ENCODE measurements at places on chromosomes 1 and 21. TPM values are rescaled to one million over a fixed set of nuclear protein-coding genes. Genes with fewer than 3 reads are reported as not detected.

- no peak overlapping the region for H3K4me3 ChIP-seq
- no peaks in the 10 kb centered on the region for H3K36me3 ChIP-seq
- no peak overlapping the region for H3K27ac ChIP-seq
- H3K4me1 ChIP-seq = no peaks in the 10 kb centered on the region
- peaks cover 65% of the 10 kb centered on the region for H3K27me3 ChIP-seq
- no peak for DNase-seq
Observed at GRCh38 chr1:37719572-37720195, 27.4 kb downstream of the CDCA8 start.

GRCh38 chr1:41296506-41296905 is 54.4 kb upstream of the SCMH1 start:
- DNase-seq = no peak
- H3K36me3 ChIP-seq = no peaks in the 10 kb centered on the region
- peaks cover 4% of the 10 kb centered on the region for H3K4me1 ChIP-seq
- H3K27me3 ChIP-seq = peaks cover 2% of the 10 kb centered on the region

DNA sequence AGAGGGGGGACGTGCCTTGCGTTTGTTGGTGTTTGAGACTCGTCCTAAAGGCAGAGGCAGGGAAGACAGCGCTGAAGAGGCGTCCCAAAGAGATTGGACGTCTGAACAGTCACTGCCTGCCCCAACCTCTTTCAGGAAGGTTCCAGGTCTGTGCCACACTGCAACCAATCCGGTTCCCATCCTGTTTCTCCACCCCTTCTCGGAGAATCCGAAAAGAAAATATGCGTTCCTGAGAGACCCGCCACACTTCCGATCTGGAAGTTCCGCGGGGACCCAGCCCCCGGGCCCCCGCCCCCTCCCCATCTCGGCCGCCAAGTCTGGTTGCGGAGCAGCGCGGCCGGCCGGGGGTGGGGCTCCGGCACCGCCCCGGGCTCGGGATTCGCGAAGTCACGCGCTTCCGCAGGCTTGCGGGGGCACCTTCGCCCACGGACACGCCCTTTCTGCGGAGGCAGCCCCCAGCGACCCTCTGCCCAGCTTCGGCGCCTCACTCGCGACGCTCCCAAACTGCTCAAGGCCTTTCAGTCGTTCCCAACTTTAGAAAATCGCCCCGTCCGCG is 124.5 kb upstream of the DPYD start:
- H3K27ac ChIP-seq = no peak overlapping the region
- H3K4me1 ChIP-seq = peaks cover 31% of the 10 kb centered on the region
- H3K36me3 ChIP-seq = no peaks in the 10 kb centered on the region
- H3K27me3 ChIP-seq = peaks cover 94% of the 10 kb centered on the region
- peak overlapping the region; percentile 65 for H3K4me3 ChIP-seq

Gene GPR37L1
- 0.05 TPM for total RNA-seq

- peak overlapping the region; percentile 69 for H3K27ac ChIP-seq
- peaks cover 27% of the 10 kb centered on the region for H3K4me1 ChIP-seq
- peaks cover 6% of the 10 kb centered on the region for H3K36me3 ChIP-seq
- H3K27me3 ChIP-seq = no peaks in the 10 kb centered on the region
- H3K4me3 ChIP-seq = no peak overlapping the region
Observed at GRCh38 chr1:43834280-43835081, 99.1 kb upstream of the ARTN start.

- no peak for DNase-seq
- H3K36me3 ChIP-seq = no peaks in the 10 kb centered on the region
- H3K27me3 ChIP-seq = no peaks in the 10 kb centered on the region
- H3K27ac ChIP-seq = no peak overlapping the region
- H3K4me1 ChIP-seq = no peaks in the 10 kb centered on the region
- H3K4me3 ChIP-seq = no peak overlapping the region
Observed at GRCh38 chr1:163863731-163864130, 542.0 kb downstream of the NUF2 start.

DNA sequence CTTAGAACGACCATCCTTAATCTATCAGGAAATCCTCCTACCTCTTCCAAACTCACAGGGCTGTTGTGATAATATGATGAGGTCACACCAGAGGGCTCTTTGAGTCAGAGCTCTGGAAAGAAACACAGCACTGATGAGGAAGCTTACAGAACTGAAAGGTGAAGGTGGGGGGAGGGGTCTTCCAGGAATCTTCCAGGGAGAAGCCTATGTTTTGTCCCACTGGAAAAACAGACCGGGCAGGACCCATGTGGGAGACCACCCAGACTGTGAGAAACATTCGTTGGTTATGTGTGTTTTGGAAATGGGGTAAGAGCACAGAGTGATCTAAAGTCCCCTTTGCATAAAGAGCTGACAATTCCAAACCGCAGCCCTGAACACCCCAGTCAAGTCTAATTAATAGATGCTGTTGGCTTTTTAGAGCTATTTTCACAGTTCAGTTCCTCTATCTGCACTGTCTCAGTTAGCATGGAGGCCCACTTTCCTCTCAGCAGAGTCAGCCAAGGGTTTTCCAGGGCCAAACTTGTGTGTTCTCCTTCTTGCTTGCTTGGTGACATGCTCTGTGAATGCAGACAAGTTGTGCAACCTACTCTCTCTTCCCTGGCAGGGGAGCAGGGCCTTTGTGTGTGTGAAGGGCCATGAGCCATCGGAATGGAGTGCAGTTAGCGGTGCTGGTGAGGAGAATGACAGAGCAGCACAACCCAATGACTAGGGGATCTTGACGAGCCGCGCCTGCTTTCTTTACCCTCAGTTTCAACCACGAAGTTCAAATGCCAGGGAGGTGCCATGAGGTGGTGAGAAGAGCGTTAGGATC is 12.3 kb downstream of the PHLDA3 start:
- H3K4me1 ChIP-seq = peaks cover 50% of the 10 kb centered on the region
- no peak overlapping the region for H3K4me3 ChIP-seq
- H3K27ac ChIP-seq = peak overlapping the region; percentile 73
- no peaks in the 10 kb centered on the region for H3K27me3 ChIP-seq
- DNase-seq = peak; percentile 63

DNA sequence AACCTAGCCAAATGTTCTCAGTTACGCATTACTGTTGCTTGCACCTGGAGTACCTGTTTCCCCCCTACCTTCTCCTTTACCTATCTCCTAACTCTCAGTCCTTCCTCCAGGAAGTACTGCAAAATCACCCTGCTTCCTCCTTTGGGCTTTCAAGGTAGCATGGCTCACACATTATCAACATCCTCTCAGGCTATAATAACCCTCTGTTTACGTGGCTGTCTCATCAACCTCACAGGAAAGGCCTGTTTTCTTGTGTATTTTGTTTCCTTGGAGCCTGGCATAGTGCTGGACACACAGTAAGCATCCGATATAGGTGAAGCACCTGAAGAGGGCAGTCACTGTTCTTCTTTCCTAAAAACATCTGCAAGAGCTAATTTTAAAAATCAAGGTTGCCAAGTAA is 32.7 kb upstream of the ANGPTL7 start:
- peak overlapping the region; percentile 71 for H3K27ac ChIP-seq
- no peaks in the 10 kb centered on the region for H3K27me3 ChIP-seq
- H3K4me1 ChIP-seq = peaks cover 44% of the 10 kb centered on the region
- no peak overlapping the region for H3K4me3 ChIP-seq

DNA sequence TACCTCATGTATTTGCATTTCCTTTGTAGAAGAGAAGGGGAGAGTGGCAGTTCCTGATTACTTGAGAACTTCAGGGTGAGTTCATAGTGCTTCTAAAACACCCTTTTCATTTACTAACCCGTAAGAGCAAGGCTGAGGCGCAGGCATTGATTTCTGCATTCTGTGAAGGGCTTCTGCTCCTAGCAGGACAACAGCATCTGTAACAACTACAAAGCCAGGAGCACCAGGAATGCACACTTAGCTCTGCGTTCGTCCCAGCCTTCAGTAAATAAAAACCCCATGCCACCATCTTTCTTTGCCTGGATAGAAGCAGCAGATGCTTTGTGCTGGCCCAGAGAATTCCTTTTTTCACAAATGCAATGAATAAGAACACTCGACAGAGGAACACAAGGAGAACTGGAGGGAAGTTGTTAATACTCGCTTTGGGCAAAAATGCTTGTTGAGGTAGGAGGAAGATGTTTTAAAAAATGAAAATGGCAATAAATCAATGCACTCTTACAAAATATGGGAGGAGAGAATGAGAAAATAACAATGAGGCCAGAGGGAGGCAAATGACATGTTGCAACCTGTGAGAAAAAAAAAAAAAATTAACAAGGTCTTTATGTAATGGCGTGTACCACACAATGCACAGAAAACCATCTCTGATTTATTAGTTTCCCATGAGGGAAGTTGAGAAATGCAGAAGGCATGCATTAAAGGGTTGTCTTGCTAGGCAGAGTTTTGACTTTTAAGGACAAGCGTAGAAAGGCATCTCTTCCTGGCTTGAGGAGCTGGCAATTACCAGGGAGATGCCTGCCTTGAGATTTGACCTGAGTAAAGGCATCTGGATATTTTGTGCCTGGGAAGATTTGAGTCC is 418.8 kb downstream of the DISC1 start:
- no peaks in the 10 kb centered on the region for H3K27me3 ChIP-seq
- H3K4me3 ChIP-seq = no peak overlapping the region
- H3K4me1 ChIP-seq = no peaks in the 10 kb centered on the region
- DNase-seq = no peak
- H3K27ac ChIP-seq = no peak overlapping the region

DNA sequence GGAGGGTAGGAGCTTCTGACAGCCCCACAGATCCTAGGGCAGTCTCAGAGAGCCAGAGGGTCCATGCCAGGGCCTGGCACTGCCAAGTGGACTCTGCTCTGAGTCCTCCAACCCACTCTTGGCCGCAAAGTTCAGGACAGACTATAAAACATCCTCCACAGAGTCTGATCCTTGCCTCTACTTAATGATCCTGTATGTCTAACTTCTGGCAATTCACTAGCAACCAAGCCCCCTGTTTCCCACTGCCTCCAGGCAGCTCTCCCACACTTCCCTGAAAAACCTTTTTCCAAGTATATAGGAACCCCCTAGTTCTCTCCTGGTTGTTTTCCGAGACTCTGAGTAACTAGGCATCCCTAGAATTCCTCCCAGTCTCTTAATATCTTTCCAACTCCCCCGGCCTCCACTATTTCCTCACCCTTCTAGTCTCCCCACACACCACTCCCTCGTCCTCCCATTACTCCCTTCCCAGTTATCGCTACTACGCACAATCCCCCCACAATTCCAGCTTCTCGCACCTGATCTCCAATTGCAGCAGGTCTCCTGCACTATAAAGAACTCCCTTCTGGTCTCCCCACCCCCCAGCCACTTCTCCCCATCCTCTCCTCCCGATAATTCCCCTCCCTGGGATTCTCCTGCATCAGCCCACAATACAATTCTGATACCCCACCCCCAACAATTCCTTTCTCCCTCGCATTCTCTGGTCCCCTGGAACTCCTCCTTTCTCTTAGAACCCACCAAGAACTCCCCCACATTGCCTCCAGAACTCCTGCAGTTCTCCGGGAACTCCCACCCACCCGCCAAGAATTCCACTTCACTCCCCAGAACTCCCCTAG is 574 bp downstream of the IGSF9 start:
- H3K4me3 ChIP-seq = peak overlapping the region; percentile 69
- peaks cover 31% of the 10 kb centered on the region for H3K27me3 ChIP-seq
- H3K4me1 ChIP-seq = peaks cover 18% of the 10 kb centered on the region
- H3K27ac ChIP-seq = no peak overlapping the region
- no peaks in the 10 kb centered on the region for H3K36me3 ChIP-seq

- no peak overlapping the region for H3K27ac ChIP-seq
- DNase-seq = no peak
- H3K4me1 ChIP-seq = no peaks in the 10 kb centered on the region
- no peaks in the 10 kb centered on the region for H3K27me3 ChIP-seq
Observed at GRCh38 chr1:209038735-209039134, 544.8 kb upstream of the CAMK1G start.

Gene HSF2BP
- total RNA-seq = 0.16 TPM

Gene LHX4
- not detected for total RNA-seq

DNA sequence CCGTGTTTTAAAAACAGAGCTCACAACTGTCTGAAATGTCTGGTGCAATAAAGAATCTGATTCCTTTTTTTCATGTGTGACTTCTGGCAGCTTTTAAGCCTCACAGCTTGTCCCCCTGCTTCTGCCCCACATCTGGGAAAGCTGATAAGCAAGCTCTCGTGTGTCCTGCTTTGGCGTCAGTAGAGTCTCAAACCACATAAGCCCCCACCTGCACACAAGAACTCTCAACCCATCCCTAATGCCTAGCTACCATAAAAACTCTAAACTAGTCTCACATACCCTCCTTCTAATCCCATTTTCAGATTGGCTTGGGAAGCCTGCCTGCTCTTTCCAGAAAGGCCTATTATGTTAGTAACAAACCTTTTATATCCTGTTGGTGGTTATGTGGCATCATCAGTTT is 94.6 kb upstream of the DAB1 start:
- no peaks in the 10 kb centered on the region for H3K36me3 ChIP-seq
- no peak for DNase-seq
- H3K27me3 ChIP-seq = no peaks in the 10 kb centered on the region
- H3K4me1 ChIP-seq = no peaks in the 10 kb centered on the region

Gene DEPDC1
- 0.27 TPM for total RNA-seq

- H3K27me3 ChIP-seq = no peaks in the 10 kb centered on the region
- H3K4me3 ChIP-seq = no peak overlapping the region
- H3K4me1 ChIP-seq = no peaks in the 10 kb centered on the region
- no peak for DNase-seq
Observed at GRCh38 chr1:42913426-42914091, 45.1 kb downstream of the SLC2A1 start.

DNA sequence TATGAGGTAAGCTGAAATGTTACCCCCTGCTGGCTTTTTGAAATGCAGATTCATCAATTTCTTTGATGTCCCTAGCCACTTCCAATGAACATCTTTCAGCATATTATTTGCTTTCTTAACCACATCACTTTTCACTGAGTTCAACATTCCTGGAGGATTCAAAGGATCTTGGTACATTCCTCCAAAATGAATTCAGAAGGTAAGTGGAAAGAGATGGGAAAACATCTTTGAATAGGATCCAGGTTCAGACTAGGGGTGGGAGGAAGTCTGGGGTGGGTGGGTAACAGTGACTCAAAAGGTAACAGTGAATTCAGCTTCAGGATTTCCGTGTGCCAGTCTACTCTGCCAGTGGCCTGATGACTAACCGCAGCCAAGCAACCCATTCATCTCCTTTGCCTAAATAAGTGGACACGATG is 180.7 kb downstream of the ZC3H11B start:
- peaks cover 14% of the 10 kb centered on the region for H3K4me1 ChIP-seq
- H3K4me3 ChIP-seq = no peak overlapping the region
- peak overlapping the region; percentile 50 for H3K27ac ChIP-seq
- H3K27me3 ChIP-seq = no peaks in the 10 kb centered on the region
- DNase-seq = no peak

Gene SDF4
- 114 TPM for total RNA-seq

- no peaks in the 10 kb centered on the region for H3K36me3 ChIP-seq
- H3K27ac ChIP-seq = peak overlapping the region; percentile 84
- no peaks in the 10 kb centered on the region for H3K27me3 ChIP-seq
- H3K4me1 ChIP-seq = peaks cover 28% of the 10 kb centered on the region
- H3K4me3 ChIP-seq = no peak overlapping the region
Observed at GRCh38 chr1:101187297-101187696, 49.5 kb upstream of the S1PR1 start.

Gene DMRTA2
- total RNA-seq = not detected

Gene TESK2
- total RNA-seq = 1.4 TPM

All from left ventricle myocardium inferior (tissue), 1 donor.